IMR-90 (cell line): ENCODE measurements at places on chromosomes 2 and 18. TPM values are rescaled to one million over a fixed set of nuclear protein-coding genes. Genes with fewer than 3 reads are reported as not detected.

Gene KLHL41
- 0.18 and 0.28 TPM in 2 replicates for total RNA-seq

Gene SAG
- not detected in 2 replicates for total RNA-seq

Gene FNDC4
- 7.3 and 7.5 TPM in 2 replicates for total RNA-seq

Gene PLCD4
- 1.4 and 2.0 TPM in 2 replicates for total RNA-seq

Gene UGT1A6
- not detected in 2 replicates for total RNA-seq

Gene LYPD6
- total RNA-seq = 0.90 and 1.4 TPM in 2 replicates

Gene ABCG8
- not detected in 2 replicates for total RNA-seq

Gene CYBRD1
- 103 and 119 TPM in 2 replicates for total RNA-seq

Gene GRHL1
- 0.18 and 0.56 TPM in 2 replicates for total RNA-seq

Gene GPR155
- 3.4 and 4.4 TPM in 2 replicates for total RNA-seq

Gene ASXL3
- total RNA-seq = under 0.01 and 0.54 TPM in 2 replicates

Gene RELCH
- 45.5 and 52.5 TPM in 2 replicates for total RNA-seq

Gene CNTNAP5
- total RNA-seq = not detected in 2 replicates

Gene COLEC12
- total RNA-seq = 1.7 and 2.3 TPM in 2 replicates

Gene SKOR2
- not detected in 2 replicates for total RNA-seq

Gene CNDP1
- total RNA-seq = not detected in 2 replicates

Gene SPR
- total RNA-seq = 15.8 and 17.4 TPM in 2 replicates

Gene DAW1
- total RNA-seq = 1.4 TPM in 2 replicates

Gene PTH2R
- under 0.01 TPM in 1 of 2 replicates, not detected in the other for total RNA-seq

Gene SLC9A2
- total RNA-seq = not detected in 2 replicates

Gene ZSCAN30
- total RNA-seq = 16.9 and 17.7 TPM in 2 replicates

Gene FBXO48
- total RNA-seq = 0.18 and 0.28 TPM in 2 replicates

Gene EIPR1
- 56.9 and 67.4 TPM in 2 replicates for total RNA-seq

Gene BOLL
- not detected in 2 replicates for total RNA-seq
